ENCODE measurements at places on chromosomes 4 and X. TPM values are rescaled to one million over a fixed set of nuclear protein-coding genes. Genes with fewer than 3 reads are reported as not detected.

The AFM gene
- total RNA-seq = not detected

The GPR173 gene
- total RNA-seq = 2.1 TPM

The AKAP14 gene
- not detected for total RNA-seq

The ZNF732 gene
- total RNA-seq = not detected

DNA sequence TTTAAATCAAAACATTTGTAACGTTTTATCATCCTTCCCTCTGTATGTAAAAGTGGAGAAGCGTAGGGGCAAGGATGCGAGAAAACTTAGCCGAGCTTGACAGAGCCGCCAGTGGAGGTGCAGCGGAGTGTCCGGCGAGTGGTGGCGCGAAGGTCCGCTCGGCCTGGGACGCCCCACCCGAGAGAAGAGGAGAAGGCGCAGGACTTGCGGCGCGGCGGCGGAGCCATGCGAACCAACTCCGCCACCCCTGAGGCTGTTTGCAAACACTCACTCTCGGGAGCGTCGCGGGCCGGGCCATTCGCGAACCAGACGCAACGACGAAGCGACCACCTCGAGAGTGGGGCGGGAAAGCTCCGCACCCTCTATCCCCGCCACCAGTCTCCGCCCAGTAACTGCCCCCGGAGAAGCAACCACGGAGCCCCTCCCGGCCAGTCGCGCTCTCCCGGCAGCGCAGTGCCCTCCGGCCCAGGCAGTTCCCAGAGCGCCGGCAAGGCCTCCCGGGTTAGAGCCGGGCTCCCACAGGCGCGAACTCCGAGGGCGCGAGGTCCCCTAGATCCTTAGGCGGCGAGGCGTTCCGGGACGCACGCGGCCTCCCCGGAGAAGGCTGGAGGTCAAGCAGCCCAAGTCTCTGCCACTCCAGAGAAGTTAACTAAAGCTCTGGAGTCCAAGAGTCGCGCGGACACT, 2.3 kb upstream of the MAB21L2 start:
- no peak overlapping the region for H3K27ac ChIP-seq
- H3K36me3 ChIP-seq = peaks cover 2% of the 10 kb centered on the region
- H3K4me3 ChIP-seq = peak overlapping the region; percentile 16
- H3K4me1 ChIP-seq = no peaks in the 10 kb centered on the region
- H3K27me3 ChIP-seq = no peaks in the 10 kb centered on the region
- DNase-seq = peak; percentile 73

DNA sequence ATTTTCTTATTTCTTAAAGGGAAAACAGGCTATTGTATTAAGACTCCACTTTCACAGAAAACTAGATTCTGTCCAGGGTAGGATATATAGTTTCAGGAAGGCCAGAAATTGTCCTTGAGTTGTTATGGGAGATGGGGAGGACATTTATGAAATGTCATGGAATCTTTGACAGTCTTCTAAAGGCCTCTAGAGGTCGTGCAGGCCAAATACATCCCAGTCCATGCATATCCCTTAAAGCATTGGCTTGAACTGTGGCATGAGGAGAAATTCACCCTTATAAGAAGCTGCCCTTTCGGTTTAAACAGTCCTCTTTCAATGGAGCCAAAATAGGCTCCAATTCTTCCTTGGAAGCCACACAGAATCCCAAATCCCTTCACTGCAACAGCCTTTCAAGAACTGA, 183.6 kb upstream of the NOCT start:
- peaks cover 7% of the 10 kb centered on the region for H3K27me3 ChIP-seq
- DNase-seq = no peak
- H3K36me3 ChIP-seq = no peaks in the 10 kb centered on the region

DNA sequence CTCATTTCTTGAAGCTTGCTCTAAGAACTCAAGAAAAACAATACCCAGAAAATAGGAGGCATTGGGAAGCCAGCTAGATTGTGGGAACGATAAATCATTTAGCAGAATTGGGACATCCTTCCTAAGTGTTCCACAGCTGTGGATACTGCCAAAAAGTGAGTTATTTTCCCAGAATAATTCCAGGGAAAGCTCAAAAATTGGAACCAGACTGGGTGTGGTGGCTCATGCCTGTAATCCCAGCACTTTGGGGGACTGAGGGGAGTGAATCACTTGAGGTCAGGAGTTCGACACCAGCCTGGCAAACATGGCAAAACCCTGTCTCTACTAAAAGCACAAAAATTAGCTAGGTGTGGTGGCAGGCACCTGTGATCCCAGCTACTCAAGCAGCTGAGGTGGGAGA, 68.2 kb upstream of the GK2 start:
- no peak for DNase-seq
- H3K27ac ChIP-seq = no peak overlapping the region
- no peaks in the 10 kb centered on the region for H3K4me1 ChIP-seq
- no peaks in the 10 kb centered on the region for H3K27me3 ChIP-seq
- no peak overlapping the region for H3K4me3 ChIP-seq

DNA sequence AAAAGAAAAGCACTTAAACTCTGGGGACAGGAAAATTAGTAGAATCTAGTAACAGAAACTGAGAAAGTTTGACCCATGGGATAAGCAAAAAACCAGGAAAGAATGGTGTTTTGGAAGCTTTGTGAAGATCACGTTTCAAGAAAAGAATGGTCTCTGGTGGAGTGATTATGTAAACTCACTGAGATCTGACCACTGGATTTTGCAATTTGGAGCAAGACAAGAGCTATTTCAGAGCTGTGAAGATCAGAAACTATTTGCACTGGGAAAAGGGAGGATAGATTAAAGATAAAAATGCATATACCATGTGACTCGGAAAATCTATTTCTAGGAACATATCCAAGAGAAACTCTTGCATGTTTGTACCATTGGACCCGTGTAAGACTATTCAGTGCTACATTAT, 4.3 kb downstream of the TMPRSS11D start:
- H3K36me3 ChIP-seq = no peaks in the 10 kb centered on the region
- no peak overlapping the region for H3K4me3 ChIP-seq
- H3K27ac ChIP-seq = no peak overlapping the region
- no peaks in the 10 kb centered on the region for H3K4me1 ChIP-seq

- no peaks in the 10 kb centered on the region for H3K27me3 ChIP-seq
- no peak overlapping the region for H3K27ac ChIP-seq
- no peaks in the 10 kb centered on the region for H3K4me1 ChIP-seq
- no peak for DNase-seq
- H3K36me3 ChIP-seq = no peaks in the 10 kb centered on the region
Measured at GRCh38 chr4:31362756-31363155, 642.6 kb downstream of the PCDH7 start.

All from spleen (tissue), 13 donors.